ENCODE measurements at places on chromosomes 1 and 21.

- H3K36me3 ChIP-seq = peaks cover 2% of the 10 kb centered on the region
- peaks cover 13% of the 10 kb centered on the region for H3K4me1 ChIP-seq
- peaks cover 15% of the 10 kb centered on the region for H3K27me3 ChIP-seq
- H3K4me3 ChIP-seq = no peak overlapping the region
- DNase-seq = no peak
Measured at GRCh38 chr1:117363571-117364048, 3.6 kb upstream of the MAN1A2 start.

- no peak overlapping the region for H3K4me3 ChIP-seq
- H3K4me1 ChIP-seq = peaks cover 4% of the 10 kb centered on the region
- H3K27ac ChIP-seq = no peak overlapping the region
- DNase-seq = no peak
Measured at GRCh38 chr1:240232530-240232929, 140.8 kb downstream of the FMN2 start.

GRCh38 chr1:66624412-66625060 lies 90.6 kb downstream of the SGIP1 start:
- H3K27me3 ChIP-seq = no peaks in the 10 kb centered on the region
- H3K36me3 ChIP-seq = no peaks in the 10 kb centered on the region
- DNase-seq = no peak
- no peak overlapping the region for H3K4me3 ChIP-seq

DNA sequence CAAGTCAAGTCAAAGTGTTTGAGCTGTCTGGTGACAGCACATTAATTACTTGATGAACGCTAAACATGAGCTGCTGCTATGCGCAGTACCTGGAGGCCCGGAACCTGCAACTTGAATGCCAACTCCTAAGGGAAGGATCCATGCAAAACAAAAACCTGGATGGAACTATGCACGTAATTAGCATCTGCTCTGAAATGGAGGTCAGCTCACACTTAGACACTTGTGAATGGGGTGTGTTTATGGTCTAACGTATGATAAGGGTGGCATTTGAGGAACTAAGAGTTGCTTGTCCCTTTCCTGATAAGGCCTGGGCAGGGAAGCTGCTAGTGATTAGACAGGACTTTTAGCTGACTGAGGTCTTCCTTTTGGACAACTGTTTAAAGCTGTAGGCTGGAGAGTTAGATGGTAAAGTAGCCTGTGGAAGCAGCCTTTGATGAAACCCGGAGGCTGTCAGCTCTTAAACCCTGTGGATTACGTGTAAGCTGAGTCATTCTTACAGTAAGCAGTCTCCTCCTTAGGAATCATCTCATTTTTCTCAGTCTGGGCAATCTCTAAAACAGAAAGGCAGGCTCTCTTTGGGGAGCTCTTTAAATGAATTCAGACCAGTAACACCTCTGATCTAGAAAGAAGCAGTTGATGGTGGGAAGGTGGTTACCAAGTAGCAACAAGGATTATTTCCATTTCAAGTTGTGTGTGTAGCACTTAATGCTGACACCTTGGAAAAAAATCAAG lies 6.8 kb downstream of the TENT5C start:
- no peaks in the 10 kb centered on the region for H3K4me1 ChIP-seq
- H3K27ac ChIP-seq = no peak overlapping the region
- peaks cover 2% of the 10 kb centered on the region for H3K27me3 ChIP-seq
- no peaks in the 10 kb centered on the region for H3K36me3 ChIP-seq

DNA sequence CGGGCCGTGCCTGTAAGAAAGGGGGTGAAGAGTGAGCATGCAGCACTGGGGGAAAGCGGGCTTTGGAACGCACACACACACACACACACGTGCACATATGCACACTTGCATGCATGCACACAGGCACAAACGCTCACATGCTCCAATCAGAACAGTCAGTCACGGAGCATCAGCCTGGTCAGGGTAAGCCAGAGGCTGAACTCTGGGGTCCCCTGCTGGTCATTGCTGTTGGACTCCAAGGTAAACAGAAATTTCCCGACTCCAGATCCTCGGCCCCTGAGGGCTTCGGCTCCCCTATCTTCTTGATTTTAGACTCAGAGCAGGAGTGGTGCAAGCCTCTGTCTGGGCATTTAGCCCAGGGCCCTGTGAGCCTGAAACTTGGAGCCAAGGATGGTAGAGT lies 54.2 kb downstream of the SYT2 start:
- DNase-seq = peak; percentile 75
- H3K27me3 ChIP-seq = peaks cover 4% of the 10 kb centered on the region
- no peak overlapping the region for H3K27ac ChIP-seq
- no peaks in the 10 kb centered on the region for H3K36me3 ChIP-seq
- H3K4me3 ChIP-seq = no peak overlapping the region

GRCh38 chr1:184324972-184325371 lies 61.9 kb upstream of the C1orf21 start:
- H3K36me3 ChIP-seq = no peaks in the 10 kb centered on the region
- H3K27ac ChIP-seq = no peak overlapping the region
- no peak overlapping the region for H3K4me3 ChIP-seq
- H3K4me1 ChIP-seq = peaks cover 3% of the 10 kb centered on the region
- no peak for DNase-seq

DNA sequence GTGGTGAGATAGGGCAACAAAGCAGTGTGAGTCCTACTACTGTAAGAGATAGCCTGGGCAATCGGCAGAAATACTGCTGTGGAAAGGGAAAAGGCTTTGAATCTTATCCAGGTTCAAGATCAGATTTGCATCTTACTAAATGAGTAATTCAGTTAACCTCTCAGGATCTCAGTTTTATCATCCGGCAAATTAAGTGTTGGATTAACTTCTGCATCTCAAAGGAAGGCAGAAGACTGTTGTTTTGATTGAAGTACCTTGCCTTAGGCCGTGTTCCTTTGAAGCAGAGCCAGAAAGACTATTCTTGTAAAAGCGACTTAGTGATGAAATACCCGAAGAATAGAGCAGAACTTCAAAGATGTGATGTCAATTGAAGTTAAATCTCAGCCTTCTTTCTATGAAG lies 612.9 kb upstream of the USP24 start:
- H3K4me3 ChIP-seq = no peak overlapping the region
- H3K4me1 ChIP-seq = no peaks in the 10 kb centered on the region
- H3K27ac ChIP-seq = no peak overlapping the region
- H3K36me3 ChIP-seq = no peaks in the 10 kb centered on the region
- no peak for DNase-seq

GRCh38 chr1:151367658-151368392 lies 4.7 kb downstream of the SELENBP1 start:
- peaks cover 15% of the 10 kb centered on the region for H3K36me3 ChIP-seq
- H3K4me3 ChIP-seq = no peak overlapping the region
- no peak overlapping the region for H3K27ac ChIP-seq
- H3K27me3 ChIP-seq = peaks cover 3% of the 10 kb centered on the region
- H3K4me1 ChIP-seq = peaks cover 2% of the 10 kb centered on the region
- no peak for DNase-seq

DNA sequence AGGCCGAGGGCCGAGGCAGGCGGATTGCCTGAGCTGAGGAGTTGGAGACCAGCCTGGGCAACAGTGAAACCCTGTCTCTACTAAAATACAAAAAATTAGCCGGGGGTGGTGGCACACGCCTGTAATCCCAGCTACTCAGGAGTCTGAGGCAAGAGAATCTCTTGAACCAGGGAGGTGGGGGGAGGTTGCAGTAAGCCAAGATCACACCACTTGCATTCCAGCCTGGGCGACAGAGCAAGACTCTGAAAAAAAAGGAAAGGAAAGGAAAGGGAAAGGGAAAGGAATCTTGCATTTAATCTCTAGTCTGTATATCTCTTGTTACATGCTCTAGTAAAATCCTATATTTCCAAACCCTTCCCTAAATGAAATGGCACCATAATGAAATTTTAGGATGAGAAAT lies 328.3 kb upstream of the ADGRL2 start:
- H3K4me1 ChIP-seq = peaks cover 3% of the 10 kb centered on the region
- H3K36me3 ChIP-seq = no peaks in the 10 kb centered on the region
- no peak for DNase-seq

DNA sequence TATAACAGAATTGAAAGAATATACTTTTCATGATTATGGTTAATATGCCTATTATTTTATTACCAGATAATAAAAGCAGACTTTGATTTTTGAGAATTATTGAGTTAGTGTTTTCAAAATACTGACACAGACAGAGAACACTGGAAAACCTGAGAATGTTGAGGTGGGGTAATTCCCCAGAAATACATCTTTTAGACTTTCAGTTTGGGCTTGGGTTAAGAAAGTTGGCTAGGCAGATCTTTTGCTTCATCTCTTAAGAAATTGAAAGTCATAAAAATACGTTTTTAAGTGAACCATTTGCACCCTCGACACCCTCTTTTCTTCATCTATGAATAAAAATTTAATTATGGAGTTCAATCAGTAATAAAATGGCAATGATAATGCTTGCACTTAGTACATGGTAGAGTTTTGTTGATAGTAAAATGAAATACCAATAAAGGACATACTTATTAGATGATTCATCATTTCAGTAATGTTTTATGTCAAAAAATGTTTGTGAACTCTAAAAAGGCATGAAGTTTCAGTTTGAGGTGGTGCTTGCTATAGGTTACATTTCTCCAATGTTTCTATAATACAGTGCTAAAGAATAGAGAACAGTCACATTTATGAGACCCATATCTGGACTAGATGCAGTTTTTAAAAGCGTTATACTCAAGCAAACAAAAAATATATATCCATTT lies 1.9 kb upstream of the SAMSN1 start:
- H3K4me1 ChIP-seq = no peaks in the 10 kb centered on the region
- H3K4me3 ChIP-seq = no peak overlapping the region
- no peak for DNase-seq
- H3K27me3 ChIP-seq = no peaks in the 10 kb centered on the region
- no peaks in the 10 kb centered on the region for H3K36me3 ChIP-seq

GRCh38 chr1:39034114-39034654 lies 8.0 kb downstream of the NDUFS5 start:
- no peak overlapping the region for H3K4me3 ChIP-seq
- H3K27me3 ChIP-seq = no peaks in the 10 kb centered on the region
- no peak overlapping the region for H3K27ac ChIP-seq
